T follicular helper cell (primary cell): ENCODE measurements at places on chromosomes 2 and 18.

DNA sequence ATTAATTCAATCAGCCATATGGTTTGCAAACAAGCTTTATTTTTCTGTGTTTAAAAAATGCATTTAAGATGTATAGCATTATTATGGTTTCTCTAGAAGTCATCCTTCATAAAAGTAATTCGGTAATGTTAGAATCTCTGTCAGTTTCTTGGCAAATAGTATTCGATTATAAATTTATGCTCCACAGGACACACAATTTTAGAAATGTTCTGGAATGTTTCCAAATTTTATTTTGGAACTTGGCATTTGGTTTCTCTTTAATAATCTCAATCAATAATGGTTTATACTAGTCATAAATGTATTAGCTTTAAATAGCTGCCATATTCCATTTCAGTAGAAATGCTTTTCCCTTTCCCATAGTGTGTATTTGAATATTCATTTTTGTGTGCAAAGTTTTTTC, 156.4 kb downstream of the PLCL1 start:
- DNase-seq, result no peak

GRCh38 chr2:25814681-25815080, 63.6 kb downstream of the ASXL2 start:
- no peak for DNase-seq

GRCh38 chr18:76456018-76456750, 38.9 kb downstream of the ZNF516 start:
- no peak for DNase-seq

- DNase-seq, result no peak
Measured at GRCh38 chr2:233807966-233808935, 30.1 kb downstream of the MROH2A start.

GRCh38 chr2:239344857-239345216, 56.0 kb downstream of the HDAC4 start:
- DNase-seq, result no peak

- DNase-seq, result no peak
Measured at GRCh38 chr18:37393945-37394609, 171.5 kb downstream of the CELF4 start.

GRCh38 chr2:16335947-16336346, 329.7 kb downstream of the CYRIA start:
- DNase-seq, result no peak
